Stimulated activated CD4-positive, alpha-beta T cell treated with anti-CD3 and anti-CD28 coated beads, TNF-alpha, amount 100 ng/mL, for 1 hour (primary cell): ENCODE measurements at places on chromosomes 3 and 15.

DNA sequence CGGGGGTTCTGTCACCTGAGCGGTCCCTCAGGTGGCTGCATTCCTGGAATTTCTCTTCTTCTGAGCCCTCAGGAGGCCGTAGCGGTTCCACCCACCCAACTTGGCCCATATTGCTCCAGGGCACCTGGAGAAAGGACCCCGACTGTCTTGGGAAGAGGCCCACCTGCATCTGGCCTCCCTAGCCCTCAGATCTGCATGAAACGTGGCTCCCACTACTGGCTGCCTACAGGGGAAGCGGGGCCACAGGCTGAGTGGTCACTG lies 9.9 kb upstream of the ANPEP start:
- no peak for DNase-seq

- no peak for DNase-seq
Observed at GRCh38 chr3:152073267-152073666, 195.5 kb upstream of the MBNL1 start.

- DNase-seq: no peak
Observed at GRCh38 chr15:37715101-37715500, 219.3 kb upstream of the TMCO5A start.

DNA sequence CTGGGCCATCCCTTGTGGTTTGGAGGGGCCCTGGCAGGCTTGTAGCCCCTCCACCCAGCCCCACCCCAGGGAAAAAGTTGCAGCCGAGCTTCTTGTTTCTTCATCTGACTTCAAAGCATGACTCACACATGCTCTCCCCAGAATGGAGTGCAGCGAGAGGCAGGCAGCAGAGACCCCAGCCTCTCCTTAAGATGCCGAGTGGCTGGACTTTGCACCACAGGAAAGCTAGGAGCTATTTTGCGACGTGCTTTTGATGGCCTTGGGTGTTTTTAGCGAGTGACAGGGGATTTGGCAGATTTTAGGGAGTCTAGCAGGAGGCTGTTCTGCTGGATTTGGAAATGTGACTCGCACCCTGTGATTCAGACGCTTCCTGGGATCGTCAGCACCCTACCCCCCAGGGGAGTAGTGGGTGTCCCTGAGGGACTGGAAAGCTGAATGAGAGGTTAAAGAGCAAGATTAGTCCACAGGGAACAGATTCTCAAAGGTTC lies 14.2 kb downstream of the BAHD1 start:
- DNase-seq: no peak

DNA sequence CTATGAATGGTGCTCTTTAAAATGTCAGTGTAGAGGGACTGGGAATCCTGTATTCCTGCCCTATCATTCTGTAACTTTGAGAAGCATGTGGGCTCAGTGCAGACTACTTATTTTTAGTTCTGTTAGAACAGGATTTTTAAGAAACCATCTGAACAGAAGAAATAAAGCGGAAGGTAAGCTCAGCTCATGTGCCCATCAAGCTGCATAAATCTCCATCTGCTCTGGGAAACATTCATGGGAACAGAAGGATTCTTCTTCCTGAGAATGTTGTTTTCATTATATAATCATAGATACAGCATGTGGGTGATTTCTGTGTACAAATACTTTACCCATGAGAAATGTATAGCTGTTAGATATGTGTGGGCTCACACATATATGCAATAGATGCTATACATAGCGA lies 69.9 kb downstream of the SIDT1 start:
- no peak for DNase-seq

- no peak for DNase-seq
Observed at GRCh38 chr3:166582236-166582635, 745.0 kb upstream of the BCHE start.

- no peak for DNase-seq
Observed at GRCh38 chr3:13566453-13566748, 17.5 kb downstream of the FBLN2 start.

GRCh38 chr3:45034612-45035252 lies 8.6 kb downstream of the CLEC3B start:
- DNase-seq: no peak

DNA sequence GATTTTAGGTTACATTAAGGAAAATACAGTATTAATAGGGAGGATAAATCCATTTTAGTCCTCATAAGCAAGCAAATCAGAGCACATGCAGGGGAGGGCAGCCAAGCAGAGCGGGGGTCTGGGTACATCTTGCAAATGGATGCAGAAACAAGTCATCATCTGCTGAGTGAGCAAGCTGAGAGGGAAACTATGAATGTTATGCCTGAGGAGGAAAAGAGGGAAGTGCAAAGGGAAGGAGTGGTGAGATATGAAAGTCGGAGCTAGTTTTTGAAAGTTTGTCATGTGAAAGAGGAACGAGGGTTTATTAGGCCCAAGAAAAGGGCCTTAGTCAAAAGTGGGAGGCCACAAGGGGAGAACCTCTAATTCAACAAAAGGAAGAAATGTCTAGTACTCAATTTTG lies 15.4 kb downstream of the PTX3 start:
- DNase-seq: no peak

- no peak for DNase-seq
Observed at GRCh38 chr15:52680041-52680391, 828 bp upstream of the ATOSA start.

- DNase-seq: no peak
Observed at GRCh38 chr3:175179055-175179454, 319.9 kb downstream of the NAALADL2 start.

DNA sequence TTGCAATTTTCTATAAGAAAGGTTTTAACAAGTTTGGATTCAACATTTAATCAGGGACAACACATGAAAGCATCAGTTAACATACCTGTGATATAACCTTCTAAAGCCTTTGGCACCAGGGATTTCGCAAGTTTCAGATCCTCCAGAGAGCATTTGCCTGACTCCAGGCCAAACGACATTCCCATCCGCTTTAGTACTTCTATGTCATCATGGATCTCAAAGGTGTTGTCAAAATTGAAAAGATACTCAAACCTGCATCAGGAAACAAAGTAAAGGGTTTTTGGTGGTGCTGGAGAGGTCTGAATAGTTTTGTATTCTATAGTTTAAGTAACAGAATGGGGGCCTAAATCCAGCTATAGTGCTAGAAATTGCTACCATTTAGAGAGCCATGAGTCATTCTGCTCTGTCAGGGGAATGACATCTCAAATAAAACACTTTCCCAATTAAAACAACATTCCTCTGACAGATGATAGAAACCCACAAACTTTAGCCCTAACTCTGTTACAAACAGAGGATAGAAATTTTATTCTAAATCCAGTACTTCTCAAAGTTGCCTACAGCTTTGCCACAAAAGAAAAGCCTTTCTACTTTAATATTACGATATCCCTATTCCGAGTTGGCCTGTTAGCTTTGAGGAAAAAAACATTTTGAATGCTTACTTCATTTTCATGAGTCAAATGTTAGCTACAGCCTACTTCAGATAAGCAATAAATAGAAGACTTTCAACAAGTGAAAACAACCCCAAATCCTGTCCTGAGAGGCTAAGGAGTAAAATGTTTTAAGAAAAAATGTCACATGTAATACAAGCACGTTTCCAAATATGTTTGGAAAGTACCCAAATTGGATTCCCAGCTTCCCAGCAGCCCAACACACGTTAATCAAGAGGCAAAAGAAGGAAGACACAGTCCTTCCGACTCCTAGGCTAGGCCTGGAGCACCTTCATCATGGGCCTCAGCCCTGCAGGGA lies 83.4 kb downstream of the ATP1B3 start:
- DNase-seq: no peak

- DNase-seq: no peak
Observed at GRCh38 chr15:39140060-39140604, 440.7 kb upstream of the THBS1 start.

DNA sequence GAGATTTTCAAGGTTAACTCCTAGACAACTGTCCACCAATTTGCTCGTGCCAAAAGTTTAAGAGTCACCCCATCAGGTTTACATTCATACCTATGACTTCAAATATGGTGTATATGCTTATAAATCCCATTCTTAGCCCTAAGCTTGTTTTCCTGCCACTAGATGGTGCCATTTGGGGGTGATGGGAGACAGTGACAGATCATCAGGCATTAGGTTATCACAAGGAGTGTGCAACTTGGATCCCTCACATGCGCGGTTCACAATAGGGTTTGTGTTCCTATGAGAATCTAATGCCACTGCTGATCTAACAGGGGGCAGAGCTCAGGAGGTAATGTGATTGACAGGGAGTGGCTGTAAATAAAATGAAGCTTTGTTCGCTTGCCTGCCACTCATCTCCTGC lies 182.7 kb downstream of the CNTN6 start:
- DNase-seq: no peak

- DNase-seq: no peak
Observed at GRCh38 chr3:53243165-53243564, 12.7 kb downstream of the TKT start.

DNA sequence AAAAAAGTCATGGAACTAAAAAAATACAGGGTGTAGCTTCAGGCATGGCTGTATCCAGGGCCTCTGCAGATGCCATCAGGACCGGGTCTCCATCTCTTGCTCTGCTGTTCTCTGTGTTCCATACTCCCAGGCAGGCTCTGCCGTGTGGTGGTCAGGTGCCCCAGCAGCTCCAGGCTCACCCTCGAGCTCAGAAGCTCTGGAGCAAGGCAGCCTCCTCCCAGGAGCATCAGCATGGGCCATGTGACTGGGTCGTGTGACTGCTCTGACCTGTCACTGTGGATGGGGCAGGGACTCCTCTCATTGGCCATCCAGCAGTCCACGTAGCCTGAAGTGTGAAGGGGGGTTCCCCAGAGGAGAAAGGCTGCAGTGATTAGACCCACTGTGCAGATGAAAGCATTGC lies 8.5 kb downstream of the FBLN2 start:
- DNase-seq: no peak

DNA sequence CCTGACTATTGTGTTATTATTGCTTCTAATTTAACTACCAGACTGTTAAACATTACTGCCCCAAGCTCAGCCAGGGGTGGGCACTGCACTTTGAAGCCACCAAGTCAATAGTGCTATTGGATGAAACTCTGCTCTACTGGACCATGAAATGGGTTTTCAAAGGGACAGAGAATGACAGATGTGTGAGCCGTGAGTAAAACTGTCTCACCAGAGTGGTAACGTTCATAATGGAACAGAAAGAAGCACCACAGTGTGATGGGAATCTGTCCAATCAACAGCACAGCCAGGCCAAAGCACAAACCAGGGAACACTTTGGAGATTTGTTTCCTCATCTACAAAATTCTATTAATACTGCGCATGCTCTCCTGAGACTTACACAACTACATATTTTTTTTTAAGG lies 171.8 kb upstream of the LPP start:
- DNase-seq: no peak

DNA sequence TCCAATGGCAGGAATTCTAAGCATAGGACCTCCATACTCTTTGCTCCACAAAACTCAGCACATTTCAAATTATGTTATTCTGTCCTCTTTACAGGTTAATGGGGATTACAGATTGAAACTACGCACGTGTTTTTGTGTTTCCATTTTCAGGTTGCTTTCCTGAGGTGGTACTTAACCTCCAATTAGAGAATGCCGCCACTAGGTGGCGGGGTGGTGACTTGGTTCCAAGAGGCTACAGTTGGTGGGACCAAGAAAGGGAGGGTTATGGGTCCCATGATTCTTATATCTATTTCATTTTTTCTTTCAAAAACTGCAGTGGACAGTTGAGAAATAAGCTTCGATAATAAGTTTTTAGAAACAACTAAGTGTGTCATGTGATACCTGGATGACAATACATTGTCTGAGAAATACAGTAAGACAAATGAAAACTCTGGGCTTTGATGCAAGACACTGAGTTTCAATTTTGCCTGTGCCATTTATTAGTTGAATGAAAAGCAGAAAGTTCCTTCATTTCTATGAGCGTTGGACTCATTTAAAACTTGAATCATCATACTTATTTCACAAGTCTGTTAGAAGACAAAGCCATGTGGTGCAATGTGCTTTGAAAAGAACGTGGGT lies 539.0 kb downstream of the FGF12 start:
- no peak for DNase-seq

GRCh38 chr15:63554337-63554927 lies 42.8 kb upstream of the FBXL22 start:
- no peak for DNase-seq

- no peak for DNase-seq
Observed at GRCh38 chr3:12707449-12707848, 43.5 kb upstream of the RAF1 start.

- DNase-seq: no peak
Observed at GRCh38 chr3:9279966-9280365, 30.5 kb upstream of the SRGAP3 start.

DNA sequence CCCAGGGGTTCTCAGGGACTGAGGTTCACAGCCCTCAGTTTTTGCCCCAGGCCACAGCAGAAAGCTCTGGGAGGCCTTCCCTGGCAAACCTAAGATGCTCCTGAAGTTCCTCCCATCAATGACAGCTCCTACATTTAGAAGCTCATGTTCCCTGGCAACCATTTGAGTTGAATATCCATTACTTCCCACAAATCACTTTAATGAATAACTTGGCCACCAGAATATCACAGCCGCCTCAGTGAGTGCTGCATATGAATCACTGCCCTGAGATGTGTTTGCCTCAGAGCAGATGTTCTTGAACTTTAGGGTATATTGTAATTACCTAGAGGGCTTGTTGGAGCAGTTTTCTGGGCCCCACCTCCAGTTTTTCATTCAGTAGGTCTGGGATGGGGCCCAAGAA lies 27.4 kb downstream of the SLCO2A1 start:
- DNase-seq: no peak

GRCh38 chr3:196790636-196791035 lies 51.0 kb downstream of the PAK2 start:
- no peak for DNase-seq

DNA sequence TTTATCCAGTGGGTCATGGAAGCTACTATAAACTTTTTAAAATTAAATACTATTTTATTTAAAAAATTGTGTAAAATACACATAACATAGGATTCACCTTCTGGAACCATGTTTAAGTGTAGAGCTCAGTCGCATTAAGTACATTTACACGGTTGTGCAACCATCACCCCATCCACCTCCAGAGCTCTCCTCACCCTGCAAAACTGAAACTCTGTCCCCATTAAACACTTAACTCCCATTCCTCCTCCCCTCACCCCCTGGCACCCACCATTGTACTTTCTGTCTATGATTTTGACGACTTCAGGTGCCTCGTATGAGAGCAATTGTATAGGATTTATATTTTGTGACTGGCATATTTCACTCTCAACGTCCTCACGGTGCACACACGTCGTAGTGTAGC lies 70.7 kb downstream of the APBA2 start:
- no peak for DNase-seq

DNA sequence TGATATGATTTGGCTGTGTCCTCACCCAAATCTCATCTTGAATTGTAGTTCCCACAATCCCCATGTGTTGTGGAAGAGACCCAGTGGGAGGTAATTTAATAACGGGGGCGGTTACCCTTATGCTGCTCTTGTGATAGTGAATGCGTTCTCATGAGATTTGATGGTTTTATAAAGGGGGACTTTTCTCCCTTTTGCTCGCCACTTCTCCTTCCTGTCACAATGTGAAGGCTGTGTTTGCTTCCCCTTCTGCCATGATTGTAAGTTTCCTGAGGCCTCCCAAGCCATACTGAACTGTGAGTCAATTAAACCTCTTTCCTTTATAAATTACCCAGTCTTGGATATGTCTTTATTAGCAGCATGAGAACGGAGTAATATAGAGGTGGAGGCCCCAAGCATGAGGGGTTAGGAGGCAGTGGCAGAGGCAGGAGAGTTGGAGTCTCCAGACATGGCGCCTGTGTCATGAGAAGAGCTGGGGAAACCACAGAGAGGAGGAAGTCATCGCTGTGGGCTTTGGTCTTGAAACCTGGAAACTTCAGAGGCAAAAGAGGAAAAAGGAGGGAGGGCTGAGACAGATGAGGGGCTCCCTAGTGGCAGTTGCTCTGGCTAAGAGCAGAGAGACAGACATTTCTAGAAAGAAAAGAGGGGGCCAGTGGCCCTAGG lies 107.8 kb upstream of the VEPH1 start:
- no peak for DNase-seq

GRCh38 chr3:172356427-172356826 lies 91.8 kb downstream of the GHSR start:
- no peak for DNase-seq
